ENCODE measurements at places on chromosomes 6 and 20.
A peak's percentile ranks its signal among the peaks of the same experiment; 100 is the strongest.

DNA sequence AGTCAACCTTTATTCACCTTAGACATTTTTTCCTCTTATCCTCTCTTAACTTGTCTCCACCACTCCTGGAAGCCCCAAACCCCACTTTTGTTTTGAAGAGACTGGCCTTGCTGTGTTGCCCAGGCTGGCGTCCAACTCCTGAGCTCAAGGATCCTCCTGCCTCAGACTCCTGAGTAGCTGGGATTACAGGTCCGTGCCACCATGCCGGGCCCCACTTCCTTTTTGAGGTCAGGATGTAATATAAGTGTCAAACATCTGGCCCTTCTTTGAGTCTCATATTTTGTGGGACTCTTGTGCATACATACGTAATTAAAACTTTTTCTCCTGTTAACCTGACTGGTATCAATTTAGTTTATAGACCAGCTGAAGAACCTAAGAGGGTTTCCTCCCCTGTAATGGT lies 1.4 kb upstream of the CDK19 start:
- no peak for DNase-seq

DNA sequence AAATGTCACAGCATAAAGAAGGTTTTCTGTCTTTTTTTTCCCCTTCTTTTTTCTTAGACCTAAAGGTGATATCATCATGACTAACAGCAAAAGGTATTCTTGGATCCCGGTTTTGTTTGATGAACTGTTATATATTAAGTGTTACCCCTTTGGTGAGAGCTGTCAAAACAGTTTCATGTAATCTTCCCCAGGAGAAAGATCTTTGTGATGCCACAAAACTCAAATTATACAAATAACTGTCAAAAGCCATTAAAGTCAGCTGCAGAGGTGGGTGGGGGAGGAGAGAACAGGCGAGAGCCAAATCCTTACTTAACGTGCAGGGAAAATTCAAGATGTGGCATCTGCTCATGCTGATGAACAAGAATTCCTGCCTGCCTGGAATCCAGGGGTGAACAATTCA lies 258.2 kb downstream of the BMP7 start:
- DNase-seq, result no peak

DNA sequence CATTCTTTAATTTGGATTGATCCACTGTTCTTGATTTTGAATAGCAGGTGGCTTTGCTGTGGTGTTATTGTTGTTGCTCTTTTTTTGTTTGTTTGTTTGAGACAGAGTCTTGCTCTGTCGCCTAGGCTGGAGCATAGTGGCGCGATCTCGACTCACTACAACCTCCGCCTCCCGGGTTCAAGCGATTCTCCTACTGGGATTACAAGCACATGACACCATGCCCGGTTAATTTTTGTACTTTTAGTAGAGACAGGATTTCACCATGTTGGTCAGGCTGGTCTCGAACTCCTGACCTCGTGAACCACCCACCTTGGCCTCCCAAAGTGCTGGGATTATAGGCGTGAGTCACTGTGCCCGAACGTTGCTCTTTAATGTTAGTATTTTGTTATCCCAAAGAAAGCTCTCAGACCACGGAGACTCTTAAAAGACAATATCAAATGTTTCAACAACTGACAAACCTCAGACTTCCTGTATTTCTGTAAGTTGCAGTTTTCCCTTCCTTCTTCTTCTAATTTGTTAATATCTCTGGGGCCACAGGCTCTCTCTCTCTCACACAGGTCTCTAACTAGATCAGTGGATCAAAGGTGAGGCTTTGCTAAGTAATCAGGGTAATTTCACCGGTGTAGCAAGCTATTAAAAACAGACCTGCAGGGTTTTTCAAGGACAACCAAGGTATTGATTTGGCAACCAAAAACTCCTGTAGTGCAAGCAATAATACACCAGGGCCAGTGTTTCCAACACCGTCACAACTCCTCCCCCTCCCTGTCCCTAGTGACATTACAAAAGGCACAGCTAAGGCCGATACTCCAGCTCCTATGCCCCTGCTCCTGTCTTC lies 48.8 kb upstream of the ZNF217 start:
- peak; percentile 13 for DNase-seq

DNA sequence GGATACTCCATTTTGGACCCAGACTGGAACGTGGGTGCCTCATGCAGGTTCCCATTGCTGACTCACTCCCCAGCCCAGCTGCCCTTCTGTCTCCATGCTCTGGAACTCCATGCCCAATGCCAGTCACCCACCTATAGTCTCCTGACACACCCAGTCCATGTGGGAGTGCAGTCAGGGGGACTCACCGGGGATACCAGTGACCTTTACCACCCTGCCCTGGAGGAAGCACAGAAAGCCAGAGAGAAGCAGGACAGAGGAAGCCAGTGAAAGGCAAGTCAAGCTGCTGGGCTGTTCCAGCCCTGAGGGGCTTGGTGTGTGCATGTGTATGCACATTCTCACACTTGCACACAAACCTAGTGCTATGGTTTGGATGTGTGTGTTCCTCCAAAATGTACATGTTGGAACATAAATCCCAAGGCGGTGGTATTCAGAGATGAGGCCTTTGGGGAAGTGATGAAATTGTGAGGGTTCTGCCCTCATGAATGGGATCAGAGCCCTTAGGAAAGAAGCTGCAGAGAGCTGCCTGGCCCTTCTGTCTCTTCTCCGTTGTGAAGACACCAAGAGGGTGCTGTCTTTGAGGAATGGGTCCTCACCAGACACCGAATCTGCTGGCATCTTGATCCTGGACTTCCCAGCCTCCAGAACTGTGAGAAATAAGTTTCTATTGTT lies 121.4 kb upstream of the MAFB start:
- no peak for DNase-seq

- no peak for DNase-seq
Observed at GRCh38 chr6:14652536-14652935, 535.0 kb downstream of the CD83 start.
